NCI-H2171 (cell line): ENCODE measurements at places on chromosomes 2 and 18.

- no peak for DNase-seq
These were observed 407.1 kb downstream of the SLC4A3 start for GRCh38 chr2:220034426-220035130.

GRCh38 chr2:16665748-16666448 lies at the start of gene CYRIA:
Gene CYRIA, minus strand, starts transcription at chr2:16665834. Its CDS starts 77,715 bp downstream, at chr2:16588119.
- no peak for DNase-seq

DNA sequence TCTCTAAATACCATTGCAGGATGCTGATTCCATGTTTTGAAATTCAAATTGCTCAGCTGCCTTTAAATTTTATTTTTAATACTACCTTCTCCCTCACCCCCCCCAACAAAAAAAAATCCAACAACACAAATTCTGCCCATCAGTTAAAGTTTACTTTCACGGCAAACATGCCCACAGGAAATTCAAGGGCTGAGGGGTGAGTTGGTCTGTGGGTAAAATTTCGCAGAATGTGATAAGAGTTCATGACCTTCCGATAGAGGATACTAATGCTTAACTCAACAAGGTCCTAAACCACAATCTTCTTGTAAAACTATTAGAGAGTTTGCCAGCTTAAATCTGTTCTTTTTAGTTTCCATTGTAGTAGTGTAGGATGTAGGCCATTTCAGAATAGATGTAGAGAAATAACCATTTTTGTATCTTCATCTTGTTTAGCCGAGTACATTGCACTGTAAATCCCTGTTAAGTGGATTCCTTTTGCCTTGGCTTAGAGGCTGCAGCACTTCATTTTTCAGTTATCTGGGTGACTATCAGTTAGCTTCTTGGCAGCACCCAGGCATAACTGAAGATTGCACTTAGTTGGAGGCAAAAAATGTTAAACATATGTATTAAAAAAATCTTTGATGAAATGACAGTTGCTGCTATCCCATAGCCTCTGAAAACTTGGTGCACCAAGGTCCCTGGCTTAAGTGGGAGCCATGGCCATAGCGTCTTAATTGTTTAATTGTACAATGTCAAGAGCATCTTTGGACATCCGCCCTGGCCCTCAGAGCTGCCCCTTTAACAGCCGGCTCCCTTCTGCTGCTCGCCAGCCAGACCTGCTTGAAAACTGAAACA lies 232.3 kb downstream of the HAUS1 start:
- no peak for DNase-seq

GRCh38 chr2:191383486-191383885 lies 138.3 kb downstream of the MYO1B start:
- DNase-seq = no peak

DNA sequence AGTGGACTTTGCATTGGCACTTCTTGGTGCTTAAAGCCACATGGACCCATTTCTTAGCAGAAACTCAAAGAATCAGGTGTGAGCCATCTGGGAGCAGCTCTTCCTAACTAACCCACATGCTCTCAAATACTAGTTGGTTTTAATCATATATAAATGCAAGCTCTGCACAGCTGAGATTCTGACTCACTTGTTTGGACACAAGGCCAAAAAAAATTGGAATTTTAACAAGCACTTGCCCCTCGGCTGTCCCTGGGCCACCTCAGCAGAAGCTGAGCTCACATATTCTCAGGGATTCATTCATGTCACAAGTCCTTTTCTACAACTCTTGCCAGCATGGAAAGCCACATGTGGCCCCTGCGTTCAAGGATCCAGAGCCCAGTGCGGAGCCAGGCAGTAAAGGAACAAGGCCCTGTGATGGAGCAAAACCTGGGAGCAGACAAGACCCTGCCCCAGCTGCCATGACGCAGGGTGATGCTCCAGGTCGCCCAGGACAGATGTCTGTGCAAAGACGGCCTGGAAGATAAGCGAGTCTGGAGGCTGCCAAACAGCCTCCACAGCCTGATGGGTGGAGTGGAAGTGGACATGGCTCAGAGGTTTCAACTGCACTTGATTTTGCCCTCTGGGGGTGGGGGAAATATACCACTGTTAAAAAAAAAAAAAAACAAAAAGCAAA lies 266.5 kb downstream of the EIPR1 start:
- DNase-seq = no peak
